CD4-positive, alpha-beta T cell treated with Interleukin-15 for 4 hours (primary cell): ENCODE measurements at places on chromosomes 7 and 10.

- no peak for DNase-seq
Measured at GRCh38 chr7:71348821-71349681, 217.1 kb downstream of the GALNT17 start.

DNA sequence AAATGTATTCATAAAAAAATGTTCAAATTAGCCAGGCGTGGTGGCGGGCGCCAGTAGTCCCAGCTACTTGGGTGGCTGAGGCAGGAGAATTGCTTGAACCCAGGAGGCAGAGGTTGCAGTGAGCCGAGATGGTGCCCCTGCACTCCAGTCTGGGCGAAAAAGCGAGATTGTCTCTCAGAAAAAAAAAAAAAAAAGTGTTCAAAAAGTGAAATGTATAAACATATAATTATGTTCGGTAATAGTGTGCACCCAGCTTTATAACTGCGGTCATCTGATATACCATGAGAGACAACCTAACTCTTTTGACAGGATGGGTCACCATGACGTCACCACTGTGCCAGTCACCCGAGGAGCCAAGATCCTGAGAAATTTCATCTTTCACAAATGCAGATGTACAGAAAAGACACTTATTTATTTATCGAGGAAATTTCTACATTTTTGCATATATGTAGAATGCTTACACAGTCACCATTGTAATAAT, 594 bp upstream of the RP9 start:
- DNase-seq = no peak

- DNase-seq = no peak
Measured at GRCh38 chr10:60818134-60818770, 40.0 kb downstream of the CDK1 start.

DNA sequence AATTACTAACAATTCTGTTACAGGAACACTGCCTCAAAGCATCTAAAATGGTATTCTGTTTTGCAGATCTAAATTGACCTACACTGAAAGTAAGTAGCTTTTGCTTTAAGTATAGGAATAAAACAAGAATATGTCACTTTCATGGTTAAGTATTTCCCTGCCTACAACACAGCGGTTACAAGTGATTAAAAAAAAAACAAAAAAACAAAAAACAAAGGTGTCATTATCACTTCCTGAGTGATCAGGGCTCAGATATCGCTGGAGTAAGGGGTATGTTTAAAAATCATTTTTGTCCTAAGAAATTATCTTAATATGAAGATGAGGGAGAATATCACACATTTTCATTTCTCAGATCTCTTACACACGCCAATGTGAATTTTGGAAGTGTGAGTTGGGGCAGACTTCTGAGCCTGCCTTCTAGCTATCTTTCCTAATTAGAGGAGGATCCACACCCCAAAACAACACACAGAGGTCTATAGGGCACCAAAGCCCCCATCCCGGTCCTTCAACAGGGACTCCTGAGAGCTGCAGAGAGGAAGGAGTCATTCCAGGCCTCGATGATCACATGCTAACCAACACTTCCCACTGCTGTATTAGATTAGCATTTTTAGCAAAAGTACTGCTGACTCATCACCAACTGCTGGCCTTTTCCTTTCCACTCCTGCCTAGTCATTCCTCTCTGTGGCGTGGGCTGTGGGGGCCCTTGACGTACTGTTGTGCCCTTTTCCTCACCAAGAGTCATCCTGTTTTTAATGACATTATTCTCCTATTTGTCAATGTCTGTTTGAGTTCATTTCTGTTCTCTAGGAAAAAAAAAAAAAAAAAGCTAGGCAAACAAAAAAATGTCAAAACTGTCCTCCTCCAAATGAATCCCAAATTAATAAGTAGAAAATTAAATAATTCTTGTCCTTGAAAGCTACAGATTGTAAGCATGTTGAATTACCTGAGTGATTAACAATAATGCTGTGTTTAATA, 31.2 kb downstream of the PRTFDC1 start:
- DNase-seq = no peak

- DNase-seq = no peak
Measured at GRCh38 chr7:79619216-79619615, 165.7 kb upstream of the MAGI2 start.

DNA sequence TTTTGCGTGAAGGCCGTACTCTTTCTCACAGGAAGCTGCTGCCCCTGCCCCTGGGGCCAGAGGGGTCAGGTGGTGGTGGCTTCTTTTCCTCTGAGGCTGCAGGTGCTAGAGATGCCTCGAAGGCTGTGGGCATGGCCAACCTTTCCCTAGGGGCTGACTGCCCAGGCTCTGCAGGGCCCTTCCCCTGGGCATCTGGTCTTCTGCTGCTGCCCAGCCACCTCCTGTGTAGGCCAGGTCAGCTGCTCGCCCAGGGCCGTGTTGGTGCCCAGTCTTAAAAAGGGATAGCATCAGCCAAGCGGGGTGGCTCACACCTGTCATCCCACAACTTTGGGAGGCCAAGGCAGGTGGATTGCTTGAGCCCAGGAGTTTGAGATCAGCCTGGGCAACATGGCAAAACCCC, 114.3 kb downstream of the FAM53B start:
- no peak for DNase-seq

- DNase-seq = no peak
Measured at GRCh38 chr7:100033526-100033925, 16.0 kb upstream of the ZSCAN21 start.

DNA sequence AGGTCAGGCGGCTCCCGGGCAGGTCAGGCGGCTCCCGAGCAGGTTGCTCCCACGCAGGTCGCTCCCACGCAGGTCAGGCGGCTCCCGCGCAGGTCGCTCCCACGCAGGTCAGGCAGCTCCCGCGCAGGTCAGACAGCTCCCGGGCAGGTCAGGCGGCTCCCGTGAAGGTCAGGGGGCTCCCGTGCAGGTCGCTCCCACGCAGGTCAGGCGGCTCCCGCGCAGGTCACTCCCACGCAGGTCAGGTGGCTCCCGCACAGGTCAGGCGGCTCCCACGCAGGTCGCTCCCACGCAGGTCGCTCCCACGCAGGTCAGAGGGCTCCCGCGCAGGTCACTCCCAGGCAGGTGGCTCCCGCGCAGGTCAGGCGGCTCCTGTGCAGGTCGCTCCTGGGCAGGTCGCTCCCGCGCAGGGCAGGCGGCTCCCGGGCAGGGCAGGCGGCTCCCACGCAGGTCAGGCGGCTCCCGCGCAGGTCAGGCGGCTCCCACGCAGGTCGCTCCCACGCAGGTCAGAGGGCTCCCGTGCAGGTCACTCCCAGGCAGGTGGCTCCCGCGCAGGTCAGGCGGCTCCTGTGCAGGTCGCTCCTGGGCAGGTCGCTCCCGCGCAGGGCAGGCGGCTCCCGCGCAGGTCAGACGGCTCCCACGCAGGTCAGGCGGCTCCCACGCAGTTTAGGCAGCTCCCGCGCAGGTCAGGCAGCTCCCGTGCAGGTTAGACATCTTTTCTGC, 30.7 kb downstream of the PTPRN2 start:
- no peak for DNase-seq

DNA sequence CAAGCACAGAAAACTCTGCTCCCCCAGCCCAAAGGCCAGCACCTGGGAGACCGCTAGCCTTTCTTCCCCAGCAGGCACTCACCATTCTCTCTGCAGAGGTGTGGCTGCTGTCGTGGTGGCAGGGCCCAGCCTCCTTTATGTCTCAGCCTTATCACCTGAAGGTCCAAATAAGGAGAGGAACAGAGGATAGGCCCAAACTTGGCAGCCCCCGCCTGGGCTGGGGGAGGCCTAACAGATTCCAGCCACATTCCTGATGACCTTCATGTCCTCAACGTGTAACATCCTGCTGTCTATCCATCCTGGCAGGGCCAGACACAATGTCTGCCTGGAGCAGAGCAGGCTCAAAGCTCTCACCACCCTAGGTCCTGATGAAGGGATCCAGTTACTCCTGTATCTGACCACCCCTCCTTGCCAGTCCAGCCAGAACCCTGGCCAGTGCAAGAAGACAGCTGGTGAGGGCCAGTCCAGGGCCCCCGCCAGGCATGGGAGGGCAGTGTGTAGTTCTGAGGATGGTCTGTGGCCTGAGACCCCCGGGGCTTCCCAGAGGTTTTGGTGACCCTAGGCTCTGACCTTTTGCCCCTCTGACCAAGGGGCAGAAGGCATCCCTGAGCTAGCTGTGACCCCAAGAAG, at the start of gene MYL7:
MYL7 (minus strand) TSS at position 112 of the 630 bp plus-strand sequence; CDS start at position 85, 27 bp downstream.
- DNase-seq = no peak

DNA sequence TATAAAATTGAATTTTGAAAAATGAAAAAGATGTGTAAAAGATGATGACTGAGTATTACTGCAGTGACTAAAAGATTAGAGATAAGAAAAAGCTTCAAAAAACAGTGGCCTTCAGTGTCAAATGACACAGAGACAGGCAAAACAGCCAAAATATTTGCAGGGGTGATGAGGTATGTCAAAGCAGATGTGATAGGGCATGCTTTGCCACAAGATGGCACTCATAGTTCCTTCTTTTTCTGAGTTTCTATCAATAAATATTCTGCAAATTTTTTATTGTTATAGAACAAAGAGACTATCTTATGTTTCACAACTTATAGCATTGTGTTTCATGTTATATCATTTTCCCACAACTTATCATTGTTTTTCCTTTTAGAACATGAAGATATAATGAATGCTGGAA, 344.1 kb upstream of the HPS1 start:
- no peak for DNase-seq

DNA sequence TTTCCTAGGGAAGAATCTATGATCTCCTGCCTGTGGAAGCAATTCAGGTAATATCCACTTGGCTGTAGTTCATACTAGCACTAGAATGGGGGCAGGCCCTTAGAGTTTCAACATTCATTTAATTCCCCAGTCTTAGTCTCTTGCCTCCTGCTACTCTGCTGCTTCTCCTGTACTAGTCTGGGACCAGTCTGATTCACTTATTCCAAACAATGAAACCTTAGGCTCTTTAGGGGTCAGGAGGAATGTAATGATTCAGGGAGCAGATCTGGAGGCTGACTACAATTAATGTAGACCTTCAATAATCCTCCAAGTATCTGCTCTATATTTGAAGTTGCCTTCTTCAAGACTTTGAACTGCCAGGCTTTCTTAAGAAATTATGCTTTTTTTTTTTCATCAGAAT, 101.8 kb downstream of the GNAT3 start:
- DNase-seq = no peak

GRCh38 chr10:124168991-124169802, 75.8 kb upstream of the CHST15 start:
- DNase-seq = no peak

DNA sequence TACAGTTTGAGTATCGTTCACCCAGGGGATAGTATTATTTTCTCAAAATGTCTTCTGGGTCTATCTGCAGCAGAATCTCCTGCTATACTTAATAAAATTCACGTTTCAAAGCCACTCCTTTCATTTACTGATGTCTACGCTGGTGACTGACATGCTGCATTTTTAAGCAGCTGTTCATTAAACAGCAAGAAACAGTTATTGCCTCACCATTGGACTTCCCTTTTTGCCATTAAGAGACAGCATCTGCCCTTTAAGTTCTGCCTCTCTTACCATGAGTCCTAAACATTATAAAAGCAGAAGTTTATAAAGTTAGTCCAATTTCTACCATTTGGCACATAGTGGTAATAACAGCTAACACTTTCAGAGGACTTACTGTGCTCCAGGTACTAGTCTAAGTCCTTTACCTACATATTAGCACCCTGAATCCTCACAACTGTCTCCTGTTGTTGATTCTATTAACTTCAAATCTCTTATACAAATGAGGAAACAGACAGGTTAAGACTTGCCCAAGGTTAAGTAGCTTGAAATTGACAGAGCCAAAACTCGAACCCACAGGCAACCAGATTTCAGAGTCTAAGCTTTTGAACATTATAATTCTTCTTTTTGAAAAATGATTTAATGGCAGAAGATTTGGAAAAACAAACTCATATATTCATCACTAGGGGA, 169.5 kb downstream of the SNX13 start:
- no peak for DNase-seq

GRCh38 chr7:143487566-143487965, 9.9 kb downstream of the TAS2R41 start:
- no peak for DNase-seq
